Kidney tubule cell (primary cell): ENCODE measurements at places on chromosomes 16 and 17.

GRCh38 chr17:81093619-81094508, 58.9 kb downstream of the BAIAP2 start:
- DNase-seq, result no peak

GRCh38 chr16:46612121-46612520, 9.1 kb downstream of the SHCBP1 start:
- DNase-seq, result no peak

DNA sequence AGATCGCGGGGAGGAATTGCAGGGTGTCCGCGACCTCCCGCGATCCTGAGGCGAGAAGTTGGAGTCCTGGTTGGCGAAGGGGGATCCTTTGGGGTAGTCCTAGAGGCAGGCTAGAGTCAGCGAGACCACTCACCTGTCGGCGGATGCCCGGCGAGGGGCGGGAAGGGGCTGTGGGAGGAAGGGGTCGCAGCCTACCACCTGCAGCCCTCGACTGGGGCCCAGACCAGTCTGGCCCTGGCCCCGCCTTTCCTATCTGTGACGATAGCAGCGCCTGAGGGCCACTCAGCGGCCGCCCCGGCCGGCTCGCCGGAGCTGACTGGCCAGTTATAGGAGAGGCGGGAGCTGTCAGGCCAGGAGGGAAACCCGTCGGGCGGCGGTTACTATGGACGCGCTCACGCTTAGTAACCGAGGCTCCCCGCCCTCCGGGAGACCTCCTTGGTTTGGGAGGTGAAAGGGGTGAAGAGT, at the start of gene TEKT3:
TEKT3 (minus strand) TSS at position 213 of the 465 bp plus-strand sequence. CDS start 10,012 bp downstream, outside the sequence.
- DNase-seq, result peak; percentile 73

DNA sequence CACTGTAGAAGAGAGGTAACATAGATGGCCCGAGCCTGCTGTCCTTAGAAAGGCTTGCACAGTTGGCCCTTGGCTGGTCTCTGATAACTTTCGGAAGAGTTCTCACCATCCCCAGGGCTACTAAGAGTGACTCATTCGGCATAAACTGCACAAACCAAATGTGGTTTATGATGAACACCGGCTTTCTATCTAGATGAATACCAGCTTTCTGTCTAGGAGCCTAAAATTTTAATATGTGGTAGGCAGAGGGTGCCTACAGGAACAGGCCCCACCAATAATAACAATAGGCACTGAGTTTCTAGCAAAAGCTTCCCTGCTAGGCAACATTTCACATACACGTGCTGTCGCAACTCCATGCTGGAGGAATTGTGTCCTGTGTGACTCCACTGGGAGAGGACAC, 15.4 kb downstream of the CNOT1 start:
- no peak for DNase-seq

DNA sequence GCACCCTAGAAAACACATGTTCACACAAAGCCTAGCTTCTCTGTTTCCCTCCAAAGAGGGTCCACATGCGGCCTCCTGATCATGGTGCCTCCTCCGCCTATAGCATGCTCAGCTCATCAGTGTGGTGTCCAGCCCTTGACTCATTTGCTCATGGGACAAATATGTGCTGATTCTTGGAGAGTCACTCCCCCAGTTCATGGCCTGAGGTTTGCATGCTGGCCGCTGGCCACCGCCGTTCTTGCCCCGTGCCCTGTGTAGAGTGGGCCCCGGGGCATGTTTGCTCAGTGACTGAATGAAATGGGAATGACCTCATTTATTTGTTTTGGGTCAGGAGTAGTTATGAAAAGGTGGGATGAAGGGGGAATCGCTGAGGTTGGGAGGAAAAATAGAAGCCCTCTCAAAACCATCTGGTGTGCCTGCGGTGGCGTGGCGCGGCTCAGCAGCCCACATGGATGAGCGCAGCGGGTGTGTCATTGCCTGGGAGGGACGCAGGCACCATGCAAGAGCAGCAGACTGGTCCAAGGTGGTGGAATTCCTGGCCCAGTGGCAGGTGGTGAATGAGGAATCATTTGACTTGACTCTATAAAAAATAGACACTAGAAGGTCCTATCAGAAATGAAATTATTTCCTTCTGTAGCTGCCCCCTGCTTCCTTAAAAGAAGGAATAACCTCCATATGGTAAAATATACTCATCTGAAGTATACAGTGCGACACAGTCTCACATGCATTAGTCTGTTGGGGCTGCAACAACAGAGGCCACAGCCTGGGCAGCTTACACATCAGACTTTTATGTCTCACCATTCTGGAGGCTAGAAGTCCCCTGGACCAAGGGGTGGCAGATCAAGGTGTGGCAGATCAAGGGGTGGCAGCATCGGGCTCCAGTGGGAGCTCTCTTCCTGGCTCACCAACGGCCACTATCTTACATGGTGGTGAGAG, 31.7 kb downstream of the CRISPLD2 start:
- DNase-seq, result peak; percentile 99

DNA sequence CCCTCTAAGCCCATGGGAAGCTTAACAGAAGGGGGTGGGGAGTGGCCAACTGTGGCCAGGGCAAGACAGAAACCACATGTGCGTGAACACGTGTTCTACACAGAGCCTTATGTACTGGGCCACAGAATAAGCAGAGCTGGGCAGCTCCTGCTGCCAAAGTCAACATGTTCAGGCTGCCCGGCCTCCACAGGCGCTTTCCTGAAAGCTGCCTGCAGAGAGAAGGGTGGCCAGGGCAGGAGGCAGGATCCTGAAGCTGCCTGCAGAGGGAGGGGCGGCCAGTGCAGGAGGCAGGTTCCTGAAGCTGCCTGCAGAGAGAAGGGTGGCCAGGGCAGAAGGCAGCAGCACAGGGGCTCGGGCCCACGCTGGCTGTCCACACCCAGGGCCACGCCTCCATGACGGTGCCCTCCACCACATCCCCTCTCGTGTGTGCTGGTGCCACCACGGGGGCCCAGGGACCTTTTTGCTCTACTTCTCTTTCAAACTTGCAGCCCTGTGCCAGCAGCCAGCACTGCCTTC, 79.5 kb downstream of the ANKRD11 start:
- peak; percentile 62 for DNase-seq

DNA sequence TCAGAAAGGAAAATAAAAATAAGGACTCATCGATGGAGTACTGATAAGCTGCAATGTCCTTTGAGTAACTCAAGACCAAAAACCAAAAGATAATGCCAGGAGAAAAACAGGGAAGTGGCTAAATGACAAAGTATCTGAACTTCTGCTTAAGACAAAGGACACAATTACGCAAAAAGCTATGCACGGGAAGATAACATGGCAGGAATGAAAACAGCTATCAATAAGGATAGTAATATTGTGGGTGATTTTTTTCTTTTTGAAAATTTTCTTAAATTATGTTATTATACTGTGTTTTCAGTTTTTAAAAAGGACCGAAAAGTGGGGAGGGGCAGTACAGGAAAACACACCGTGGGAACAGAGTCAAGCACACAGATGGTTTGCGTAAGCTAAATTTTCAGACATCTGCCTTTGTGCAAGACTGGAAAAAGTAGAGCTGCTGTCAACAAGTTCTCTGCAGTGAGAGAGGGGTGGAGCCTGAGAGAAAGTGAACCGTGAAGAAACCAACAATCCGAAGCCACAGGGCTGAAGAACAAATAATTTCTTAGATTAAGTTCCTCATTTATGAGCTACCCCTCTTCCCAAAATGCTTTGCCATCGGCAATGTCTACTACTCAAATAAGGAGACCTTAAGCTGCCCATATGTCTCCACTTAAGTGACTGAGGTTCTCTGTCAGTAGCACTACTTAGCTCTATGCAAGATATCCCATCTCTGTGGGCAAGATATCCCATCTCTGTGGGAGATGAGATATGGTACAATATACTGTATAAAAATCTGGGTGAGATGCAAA, 99.9 kb upstream of the CORO6 start:
- DNase-seq, result peak; percentile 49

DNA sequence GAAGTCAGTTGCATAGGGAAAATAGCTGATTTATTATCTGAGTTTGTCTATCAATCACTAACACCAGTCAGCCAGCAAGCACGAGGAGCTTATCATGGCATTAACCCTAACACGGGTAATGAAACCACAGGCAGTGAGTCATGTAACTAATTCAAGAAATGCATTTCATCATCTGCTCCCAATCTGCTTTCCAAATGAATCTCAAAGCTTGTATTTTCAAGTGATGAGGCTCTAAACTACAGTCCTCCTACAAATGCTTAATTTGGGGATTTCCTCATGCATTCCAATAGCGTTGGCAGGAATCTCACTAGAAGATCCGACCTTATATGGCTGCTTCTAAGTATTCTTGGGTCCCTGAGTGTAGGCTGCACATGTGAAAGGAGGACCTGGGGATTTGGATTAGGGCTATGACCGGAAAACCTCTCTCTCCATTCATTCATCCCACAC, 118.4 kb upstream of the HSBP1 start:
- DNase-seq, result peak; percentile 98

DNA sequence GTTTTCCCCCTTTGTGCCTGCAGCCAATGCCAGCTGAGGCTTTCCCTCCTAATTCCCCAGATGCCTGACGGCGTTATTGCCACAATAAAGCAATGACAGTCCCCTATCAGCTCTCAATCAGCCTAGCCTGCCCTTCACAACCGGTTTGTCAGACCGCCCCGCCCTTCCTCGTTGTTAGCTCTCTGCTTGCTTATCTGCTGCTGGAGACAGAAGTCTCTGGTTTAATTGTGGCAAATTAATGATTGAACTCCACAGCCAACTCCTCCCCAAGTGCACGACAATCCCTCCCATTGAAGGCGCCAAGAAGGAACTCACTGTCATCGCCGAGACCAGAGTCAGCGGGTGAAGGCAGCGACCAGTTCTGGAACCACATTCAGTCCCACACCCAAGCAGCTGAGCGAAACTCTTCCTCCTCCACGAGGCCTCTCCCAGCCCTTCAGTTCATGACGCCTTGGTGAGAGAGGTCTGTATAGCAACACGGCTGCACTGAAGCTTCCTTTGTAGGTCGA, 474.4 kb downstream of the SLC39A11 start:
- peak; percentile 92 for DNase-seq

- DNase-seq, result no peak
Observed at GRCh38 chr17:48998587-48999440, 1.6 kb downstream of the IGF2BP1 start.

DNA sequence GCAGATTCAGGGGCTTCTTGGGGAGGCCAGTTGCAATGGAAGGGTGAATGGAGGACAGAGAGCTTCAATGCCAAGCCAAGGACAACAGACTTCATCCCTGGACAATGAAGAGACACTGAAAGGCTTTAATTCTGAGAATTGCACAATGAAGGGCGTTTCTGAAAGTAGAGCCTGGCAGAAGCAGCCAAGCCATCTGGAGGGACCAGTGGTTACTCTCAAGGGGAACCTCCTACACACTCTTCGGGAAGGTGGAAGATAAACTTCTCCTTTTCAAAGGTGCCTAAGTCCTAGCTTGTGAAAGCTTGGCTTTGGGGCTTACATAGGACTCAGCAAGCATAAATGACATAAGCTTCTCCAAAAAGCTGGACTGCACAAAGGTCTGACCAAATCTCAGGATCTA, 6.2 kb upstream of the CES1 start:
- no peak for DNase-seq

DNA sequence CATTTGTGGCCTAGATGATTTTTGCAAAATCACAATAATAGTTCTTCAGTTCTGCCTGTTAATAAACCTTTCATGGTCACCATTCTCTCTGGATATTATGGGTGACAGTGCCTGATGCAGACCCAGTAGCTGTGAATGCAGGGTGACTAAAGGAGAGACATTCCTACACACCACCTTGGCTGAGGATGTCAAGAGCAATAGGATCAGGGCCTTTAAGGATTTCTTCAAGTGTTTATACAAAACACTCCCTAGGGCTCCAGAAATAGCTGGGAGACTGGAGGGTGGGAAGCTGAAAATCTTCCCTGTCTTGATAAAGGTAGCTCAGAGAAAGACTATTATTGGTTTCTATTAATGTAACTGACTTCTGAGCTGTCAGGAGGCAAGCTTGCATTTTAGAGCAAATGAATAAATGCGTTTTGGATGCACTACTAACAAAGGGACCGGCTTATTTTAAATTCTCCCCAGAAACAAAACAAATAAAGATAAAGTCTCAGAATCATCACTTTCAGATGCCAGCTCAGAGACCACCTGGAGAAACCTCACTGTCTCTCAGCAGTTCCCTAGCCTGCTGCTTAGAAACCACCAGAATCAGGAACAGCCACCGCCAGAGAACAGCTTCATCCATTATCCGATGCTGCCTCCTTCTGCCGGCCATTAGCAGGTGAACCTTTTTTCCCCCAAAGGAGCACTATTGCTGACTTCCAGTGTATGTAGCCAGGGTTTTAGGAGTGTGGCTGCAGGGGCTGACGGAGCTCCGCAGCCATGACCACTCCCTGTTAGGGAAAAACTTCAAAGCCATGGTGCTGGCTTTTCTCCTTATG, 171.4 kb upstream of the DYNLRB2 start:
- peak; percentile 52 for DNase-seq

DNA sequence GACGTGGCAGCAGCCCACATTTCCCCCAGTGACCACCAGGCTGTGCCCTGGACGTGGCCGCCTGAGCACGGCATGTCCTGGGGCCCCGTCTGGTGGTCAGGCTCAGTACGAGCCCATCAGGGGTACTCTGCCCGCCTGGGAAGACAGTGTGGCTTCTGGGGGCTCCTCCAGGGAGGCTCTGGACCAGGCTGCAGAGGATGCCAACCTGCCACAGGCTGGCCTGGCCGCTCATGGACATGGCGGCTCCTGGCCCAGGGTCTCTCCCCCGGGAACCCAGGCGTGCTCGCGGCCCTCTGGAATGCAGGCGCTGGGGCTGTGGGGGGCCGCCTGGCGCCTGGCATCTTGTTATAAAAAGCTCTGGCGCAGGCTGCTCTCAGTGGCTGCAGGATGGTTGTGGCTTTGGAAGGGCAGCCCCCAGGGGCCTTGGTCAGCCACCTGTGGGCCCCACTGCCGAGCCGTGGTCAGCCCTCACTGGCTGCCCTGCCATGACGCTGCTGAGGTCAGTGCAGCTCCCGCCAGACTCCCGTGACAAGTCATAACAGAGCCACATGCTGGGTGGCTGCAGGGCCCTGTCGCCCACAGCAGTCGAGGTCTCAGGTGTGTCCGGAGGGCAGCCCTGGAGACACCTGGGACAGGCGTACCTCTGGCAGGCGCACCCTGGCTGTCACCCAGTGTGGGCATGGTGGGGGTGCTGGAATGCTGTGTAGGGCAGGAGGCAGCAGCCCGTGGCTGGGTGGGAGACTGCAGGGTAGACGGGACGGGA, 15.0 kb downstream of the CENPX start:
- no peak for DNase-seq

GRCh38 chr16:3377917-3378316, 22.2 kb downstream of the OR2C1 start:
- DNase-seq, result no peak

DNA sequence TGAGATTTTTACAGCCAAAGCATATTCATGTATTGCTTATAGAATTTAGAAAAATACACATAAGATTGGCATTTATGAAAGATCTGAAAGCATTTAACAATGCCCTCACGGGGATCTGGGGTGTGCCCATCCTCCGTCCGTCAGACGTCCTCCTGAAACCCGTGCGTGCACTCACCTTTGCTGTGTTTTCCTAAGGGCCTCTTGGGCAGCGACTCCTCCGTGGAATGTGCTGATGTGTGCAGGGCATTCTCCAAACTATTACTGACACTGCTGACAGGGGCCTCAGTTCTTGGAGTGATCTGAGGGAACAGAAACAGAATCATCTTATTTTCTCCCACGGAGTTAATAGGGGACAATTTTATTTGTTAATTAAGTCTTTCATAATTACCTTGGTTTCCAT, 33.0 kb downstream of the ZCCHC14 start:
- peak; percentile 15 for DNase-seq

- no peak for DNase-seq
Observed at GRCh38 chr16:75443298-75443697, 10.0 kb upstream of the CFDP1 start.

GRCh38 chr16:22326771-22327445, 29.7 kb downstream of the POLR3E start:
- DNase-seq, result no peak

- no peak for DNase-seq
Observed at GRCh38 chr17:73633736-73634135, 10.5 kb downstream of the SDK2 start.

GRCh38 chr17:38628441-38628840, 22.7 kb upstream of the SRCIN1 start:
- DNase-seq, result no peak
